ENCODE measurements at places on chromosomes 3 and 15.
A peak's percentile ranks its signal among the peaks of the same experiment; 100 is the strongest.

- no peak for DNase-seq
Measured at GRCh38 chr15:26126819-26127387, 263.8 kb upstream of the ATP10A start.

DNA sequence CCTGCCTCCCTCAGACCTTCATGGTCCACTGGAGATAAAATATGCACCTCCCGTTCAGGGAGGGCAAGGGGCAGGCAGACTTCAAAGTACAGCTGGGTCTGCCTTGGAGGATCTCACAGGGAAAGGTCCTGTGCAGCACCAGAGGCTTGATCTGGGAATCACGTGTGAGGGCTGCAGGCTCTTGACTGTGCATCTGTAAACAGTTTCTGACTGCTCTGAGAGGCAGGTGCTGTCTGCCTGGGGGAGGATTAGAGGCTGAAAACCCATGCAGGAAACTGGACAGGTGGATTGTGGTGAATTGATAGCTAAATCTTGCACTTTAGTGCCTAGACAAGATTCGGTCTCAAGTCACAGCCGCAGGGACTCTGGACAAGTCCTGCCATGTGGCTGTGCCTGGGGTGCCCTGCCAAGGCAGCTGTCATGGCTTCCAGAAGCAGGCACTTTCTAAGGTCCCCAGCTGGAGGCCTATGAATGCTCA is 239.3 kb downstream of the EPHB1 start:
- DNase-seq, result peak; percentile 62

DNA sequence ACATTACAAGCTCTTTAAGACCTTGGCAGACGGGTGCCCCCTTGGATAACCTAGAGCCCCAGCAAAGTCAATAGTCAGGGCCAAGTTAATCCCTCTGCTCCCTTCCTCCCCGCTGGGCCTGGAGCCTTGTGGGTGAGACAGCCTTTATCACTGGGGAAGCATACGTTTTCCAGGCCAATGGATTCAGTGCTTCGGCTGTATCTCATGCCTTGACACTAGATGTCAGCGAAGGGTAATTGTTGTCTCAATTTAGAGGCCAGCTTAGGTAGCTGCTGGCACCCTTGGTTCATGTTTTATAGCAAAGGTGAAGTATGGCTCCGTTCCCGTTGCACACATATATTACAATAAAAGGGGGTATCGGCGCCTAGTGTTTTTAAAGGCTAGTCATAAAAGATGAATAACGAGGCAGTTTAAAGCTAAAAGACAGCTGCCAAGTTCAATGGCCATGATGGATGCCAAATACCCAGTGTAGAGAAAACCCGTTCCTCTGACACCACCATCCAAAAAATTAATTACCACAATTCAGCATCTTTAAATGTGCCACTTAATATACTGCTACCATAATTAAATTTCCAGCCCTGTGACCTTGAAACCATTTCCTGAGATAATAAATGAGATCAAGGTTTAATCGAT is 52.3 kb upstream of the BNIP2 start:
- no peak for DNase-seq

DNA sequence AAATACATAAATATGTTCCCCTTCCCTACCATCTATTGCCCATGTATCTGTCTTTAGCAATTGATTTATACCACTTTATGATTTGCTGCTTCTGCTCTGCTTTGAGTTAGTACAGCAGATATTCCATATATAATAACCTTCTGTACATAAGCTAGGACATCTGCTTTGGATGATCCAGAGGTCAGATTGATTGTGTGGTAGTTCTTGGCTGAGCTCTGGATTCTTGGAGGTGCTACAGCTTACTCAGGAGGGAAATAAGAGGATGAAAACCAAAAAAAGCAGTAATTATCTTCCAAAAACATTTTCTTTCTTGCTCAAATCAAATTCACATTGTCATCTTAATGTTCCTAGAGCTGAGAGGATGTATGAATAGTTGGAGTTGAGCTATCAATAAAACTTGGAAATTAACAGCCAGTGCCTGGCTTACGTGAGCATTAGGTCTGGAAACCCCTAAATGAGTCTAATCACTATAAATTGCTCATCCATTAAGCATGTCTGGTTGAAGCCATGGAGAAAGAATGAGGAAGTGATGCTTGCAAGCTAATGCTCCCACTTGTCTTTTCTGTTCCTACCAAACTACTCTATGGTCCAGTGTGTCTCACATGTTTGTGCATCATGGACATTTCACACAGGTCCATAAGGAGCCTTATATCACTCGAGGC is 36.3 kb upstream of the TMEM42 start:
- DNase-seq, result no peak

GRCh38 chr15:60591496-60592370 is 112.8 kb upstream of the ICE2 start:
- no peak for DNase-seq

Data from NCI-H187 (cell line).